Erythroblast (primary cell): ENCODE measurements at places on chromosomes 13 and 19.

GRCh38 chr19:42284066-42284501, 15.0 kb downstream of the CIC start:
- DNase-seq = peak; percentile 95

- no peak for DNase-seq
Observed at GRCh38 chr19:55492362-55492944, 4.2 kb downstream of the SSC5D start.

DNA sequence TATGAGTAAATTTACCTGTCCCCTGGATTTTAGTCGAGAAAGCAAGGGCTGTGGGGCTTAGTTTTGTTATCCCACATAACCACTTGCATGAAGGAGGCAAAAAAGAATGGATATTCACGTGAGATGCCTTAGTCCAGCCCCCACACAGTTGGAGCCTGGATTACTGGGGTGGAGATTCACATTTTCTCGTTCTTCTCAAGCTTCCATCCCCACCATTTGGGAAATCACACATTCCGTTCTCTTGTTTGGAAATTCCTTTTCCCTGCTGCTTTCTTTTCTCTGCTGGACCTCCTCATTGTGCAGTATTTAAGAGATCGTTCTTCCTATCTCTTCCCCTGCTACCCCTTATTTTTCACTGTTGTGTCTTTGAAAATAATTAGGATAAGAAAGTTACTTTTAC, 45.1 kb upstream of the FARP1 start:
- no peak for DNase-seq

DNA sequence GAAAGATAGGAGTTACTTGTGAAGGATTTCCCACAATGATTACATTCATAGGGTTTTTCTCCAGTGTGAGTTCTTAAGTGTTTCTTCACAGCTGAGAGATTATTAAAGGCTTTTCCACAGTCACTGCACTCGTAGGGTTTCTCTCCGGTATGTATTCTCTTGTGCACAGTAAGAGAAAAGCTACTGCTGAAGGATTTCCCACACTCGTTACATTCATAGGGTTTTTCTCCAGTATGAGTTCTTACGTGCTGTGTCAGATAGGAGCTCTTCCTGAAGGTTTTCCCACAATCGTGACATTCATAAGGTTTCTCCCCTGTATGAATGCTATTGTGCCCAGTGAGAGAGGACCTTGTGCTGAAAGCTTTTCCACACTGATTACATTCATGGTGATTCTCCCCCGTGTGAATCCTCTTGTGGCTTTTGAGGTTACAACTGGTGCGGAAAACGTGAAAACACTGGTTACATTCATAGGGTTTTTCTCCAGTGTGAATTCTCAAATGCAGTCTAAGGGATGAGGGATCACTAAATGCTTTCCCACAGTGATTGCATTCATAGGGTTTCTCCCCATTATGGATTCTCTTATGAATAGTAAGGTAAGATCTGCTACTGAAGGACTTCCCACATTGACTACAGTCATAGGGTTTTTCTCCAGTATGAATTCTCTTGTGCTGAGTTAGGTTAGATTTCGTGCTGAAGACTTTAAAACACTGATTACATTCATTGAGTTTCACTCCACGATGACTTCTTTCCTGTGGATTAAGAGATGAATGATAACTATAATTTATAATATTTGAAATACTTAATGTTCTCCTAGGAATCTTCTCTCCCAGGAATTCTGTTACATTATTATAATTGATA, 20.6 kb downstream of the ZNF558 start:
- DNase-seq = peak; percentile 41

DNA sequence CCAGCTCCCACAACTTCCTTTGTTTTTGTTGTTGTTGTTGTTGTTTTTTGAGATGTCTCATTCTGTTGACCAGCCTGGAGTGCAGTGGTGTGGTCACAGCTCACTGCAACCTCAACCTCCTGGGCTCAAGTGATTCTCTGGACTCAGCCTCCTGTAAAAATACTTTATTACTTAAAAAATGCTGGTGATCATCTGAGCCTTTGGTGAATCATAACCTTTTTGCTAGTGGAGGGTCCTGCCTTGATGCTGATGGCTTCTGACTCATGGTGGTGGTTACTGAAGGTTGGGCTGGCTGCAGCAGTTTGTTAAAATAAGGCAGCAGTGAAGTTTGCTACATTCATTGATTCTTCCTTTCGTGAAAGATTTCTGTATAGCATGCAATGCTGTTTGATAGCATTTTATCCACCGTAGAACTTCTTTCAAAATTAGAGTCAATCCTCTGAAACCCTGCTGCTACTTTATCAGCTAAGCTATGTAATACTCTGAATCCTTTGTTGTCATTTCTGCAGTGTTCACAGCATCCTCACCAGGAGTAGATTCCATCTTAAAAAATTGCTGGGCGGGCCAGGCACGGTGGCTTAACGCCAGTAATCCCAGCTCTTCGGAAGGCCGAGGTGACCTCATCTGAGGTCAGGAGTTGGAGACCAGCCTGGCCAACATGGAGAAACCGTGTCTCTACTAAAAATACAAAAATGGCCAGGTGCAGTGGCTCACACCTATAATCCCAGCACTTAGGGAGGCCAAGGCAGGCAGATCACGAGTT, 18.0 kb downstream of the ARHGAP35 start:
- DNase-seq = no peak

DNA sequence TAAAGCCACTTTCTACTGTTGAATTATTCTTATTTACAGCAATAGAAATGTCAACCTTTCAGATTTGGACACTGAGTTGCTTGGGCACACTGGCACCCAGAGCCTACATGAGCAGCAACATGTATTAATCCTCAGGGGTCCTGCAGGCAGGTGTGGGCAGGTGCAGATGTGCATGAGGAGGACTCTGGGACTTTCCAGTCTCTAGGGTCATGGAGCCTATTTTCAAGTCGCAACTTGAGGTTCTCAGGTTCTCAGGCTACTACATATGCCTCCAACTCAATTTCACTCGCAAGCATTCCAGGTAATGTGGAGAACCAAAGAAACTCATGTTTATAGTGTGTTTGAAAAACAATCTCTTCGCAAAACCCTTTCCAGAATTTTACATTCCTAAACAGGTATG, 73.2 kb downstream of the STARD13 start:
- DNase-seq = no peak

DNA sequence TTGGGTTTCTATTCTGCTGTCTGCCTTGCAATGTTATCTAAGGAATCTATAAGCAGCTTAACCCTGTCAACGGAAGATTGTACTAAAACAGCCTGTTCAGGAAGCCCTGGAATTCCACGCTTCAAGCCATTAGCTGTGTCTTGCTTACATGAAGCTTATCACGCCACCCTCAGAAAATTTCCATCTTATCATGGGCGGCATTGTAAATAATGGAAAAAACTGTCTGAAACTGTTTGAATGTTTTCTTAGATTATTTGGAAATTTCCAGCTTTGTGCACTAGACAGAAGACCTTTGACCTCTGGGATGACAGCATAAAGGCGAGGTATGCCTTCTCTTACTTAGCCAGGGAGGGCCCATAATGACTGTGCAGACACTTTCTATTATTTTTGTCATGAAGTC, 319.7 kb downstream of the KCNRG start:
- peak; percentile 37 for DNase-seq

GRCh38 chr19:40510526-40511115, 43.8 kb downstream of the SPTBN4 start:
- DNase-seq = no peak

DNA sequence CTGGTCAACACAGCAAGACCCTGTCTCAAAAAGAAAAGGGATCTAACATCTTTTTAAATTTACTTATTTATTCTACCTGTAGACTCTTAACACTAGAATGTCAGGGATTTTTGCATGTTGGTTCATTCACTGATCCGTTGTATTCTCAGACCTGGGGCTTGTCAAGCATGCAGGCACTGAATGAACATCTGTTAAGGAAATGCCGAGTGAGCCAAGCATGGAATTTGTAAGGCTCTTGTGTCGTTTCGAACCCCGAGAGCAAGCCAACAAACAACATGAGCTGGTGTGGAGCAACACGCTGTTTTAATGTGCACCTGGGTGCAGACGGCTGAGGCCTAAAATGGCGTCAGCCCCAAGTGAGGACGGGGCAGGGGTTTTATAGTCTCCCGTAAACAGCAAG, 10.0 kb upstream of the OR1M1 start:
- DNase-seq = no peak

GRCh38 chr13:99342723-99343315, 35.6 kb upstream of the GPR183 start:
- DNase-seq = no peak

DNA sequence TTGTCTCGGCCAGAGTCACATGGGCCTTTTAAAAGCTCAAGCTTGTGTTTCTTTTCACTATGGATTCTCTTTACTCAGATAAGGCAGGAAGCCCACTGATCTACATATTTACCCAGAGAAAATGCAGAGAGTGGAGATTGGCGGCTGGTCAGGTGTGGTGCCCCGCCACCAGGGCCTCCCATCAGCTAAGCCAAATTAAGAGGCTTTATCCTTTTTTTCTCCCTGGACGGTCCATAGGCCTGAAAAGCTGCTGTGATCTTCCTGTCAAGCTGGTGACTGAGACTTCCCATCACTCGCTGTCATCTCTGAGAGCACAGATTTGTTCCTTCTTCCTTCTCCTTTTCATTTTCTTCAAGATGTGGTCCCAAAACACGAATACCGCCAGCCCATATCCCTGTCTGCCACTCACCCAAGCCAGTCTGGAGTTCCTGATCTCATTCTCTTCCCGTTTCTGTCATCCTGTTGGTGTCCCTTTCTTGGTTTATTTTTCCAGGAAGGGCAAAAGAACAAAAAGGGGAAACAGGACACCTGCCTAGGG, 1.9 kb downstream of the SAFB start:
- DNase-seq = no peak

DNA sequence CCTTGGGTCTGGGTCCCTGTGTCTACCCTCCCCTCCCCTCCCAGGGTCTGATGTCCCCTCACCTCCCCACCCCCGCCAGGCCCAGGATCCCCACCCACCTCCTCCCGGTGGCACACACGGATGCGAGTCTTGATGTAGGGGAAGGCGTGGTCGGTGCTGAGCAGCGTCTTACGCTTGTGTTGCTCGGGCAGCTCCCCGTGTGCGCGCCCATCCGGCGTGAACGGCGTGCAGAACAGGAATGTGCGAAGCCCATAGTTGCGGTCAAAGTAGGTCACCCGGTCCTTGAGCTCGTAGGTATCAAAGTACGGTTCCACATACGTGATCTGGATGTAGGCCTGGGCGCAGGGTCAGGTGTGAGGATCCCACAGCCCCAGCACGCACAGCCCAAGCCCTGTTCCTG, 4.4 kb upstream of the KANK2 start:
- no peak for DNase-seq

DNA sequence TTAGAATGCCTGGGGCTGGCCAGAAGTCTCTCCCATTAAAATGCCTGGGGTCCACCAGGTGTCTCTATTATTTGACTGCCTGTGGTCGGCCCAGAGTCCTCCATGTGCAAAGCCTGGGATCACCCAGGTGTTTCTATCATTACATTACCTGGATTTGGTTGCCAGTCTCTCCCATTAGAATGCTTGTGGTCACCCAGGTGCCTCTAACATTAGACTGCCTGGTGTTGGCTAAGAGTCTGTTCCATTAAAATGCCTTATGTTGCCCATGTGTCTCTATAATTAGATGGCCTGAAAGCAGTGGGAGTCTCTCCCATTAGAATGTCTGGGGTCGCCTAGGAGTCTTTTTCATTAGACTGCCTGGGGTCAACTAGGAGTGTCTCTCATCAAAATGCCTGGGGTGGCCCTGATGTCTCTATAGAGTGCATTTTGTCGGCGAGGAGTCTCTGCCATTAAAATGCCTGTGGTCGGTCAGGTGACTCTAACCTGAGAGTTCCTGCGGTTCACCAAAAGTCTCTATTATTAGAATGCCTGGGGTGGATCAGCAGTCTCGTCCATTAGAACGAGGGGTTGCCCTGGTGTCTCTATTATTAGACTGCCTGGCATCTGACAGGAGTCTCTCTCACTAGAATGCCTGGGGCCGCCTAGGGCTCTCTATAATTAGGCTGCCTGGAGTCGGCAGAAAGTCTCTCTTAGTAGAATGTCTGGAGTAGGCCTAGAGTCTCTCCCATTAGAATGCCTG, 1540.5 kb downstream of the UQCRFS1 start:
- DNase-seq = no peak

DNA sequence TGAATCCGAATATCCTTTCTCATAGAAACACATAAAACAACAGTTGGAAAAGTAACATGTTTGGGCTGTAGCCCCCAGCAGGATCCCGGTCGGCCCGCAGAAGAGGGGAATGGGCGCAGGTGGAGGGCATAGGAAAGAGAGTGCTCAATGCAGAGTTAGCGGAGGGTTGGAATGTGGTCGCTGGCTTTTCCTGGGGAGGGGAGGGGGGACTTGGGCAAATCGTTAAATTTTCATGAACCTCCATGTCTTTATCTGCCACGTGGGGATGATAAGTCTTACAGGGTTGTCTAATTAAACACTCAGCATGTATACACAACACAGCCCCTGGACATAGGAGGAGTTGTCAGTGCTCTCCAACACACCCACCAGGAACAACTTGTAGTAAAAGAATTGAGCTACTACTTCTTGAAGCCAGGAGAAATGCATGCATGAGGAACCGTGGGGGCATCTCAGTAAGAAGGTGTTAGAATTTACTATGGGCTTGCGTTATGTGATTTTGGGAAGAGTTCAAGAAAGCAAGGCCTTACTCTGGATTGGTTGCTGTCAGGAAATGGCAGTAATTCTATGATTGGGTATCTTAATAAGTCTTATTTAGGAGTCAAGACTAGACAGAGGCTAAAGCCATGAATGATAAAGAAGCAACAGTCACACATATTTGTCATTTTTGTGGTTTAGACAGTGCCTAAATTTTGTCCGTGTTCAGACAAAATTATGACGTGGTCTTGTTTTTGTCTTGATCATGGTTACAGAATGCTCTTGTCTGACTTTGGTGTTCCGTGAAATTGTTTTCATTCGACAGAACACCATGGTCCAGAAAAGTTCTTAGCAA, 671 bp upstream of the SLC46A3 start:
- DNase-seq = no peak

DNA sequence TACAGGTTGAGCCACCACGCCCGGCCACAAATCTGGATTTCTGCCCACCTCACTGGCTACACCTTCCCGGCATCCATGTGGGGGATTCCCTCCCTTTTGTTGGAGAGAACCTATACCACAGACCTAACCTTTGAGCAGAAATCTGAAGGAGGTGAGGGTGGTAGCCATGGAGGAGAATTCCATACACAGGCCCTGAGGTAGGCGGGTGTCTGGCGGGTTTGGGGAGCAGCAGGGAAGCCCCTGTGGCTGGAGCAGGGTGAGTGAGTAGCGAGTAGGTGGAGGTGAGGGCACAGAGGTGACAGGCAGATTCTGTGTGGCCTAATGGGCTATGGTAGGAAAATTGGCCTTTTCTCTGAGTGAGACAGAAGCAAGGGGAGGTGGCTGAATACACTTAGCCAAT, 10.6 kb downstream of the EIF3K start:
- DNase-seq = no peak
